Activated CD4-positive, alpha-beta memory T cell treated with anti-CD3 and anti-CD28 coated beads, Interleukin-2, amount 10 ng/mL, durations not matched to agents 7 days and 5 days (primary cell): ENCODE measurements at places on chromosomes 6 and 20.

- no peak for DNase-seq
Measured at GRCh38 chr6:11770546-11771466, 7.8 kb downstream of the ADTRP start.

GRCh38 chr20:46833360-46833759 lies 61.3 kb upstream of the EYA2 start:
- DNase-seq = no peak

DNA sequence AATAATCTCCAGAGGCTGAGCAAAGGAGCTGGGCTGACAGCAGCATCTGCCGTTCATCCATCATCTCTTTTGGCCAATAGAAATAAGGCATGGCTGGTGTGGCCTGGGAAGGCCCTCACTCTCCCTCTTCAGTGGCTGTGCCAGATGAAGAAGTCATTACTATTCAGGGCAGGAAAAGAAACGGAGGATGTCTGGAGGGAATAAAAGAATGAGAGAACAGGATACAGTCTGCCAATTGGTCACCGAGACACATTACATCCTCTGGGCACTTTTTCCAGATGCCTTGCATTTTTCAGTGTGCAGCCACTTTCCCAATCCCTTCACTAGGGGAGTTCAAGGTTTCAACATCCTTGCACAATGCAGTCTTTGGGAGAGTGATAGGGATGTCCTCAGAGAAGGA lies 32.2 kb upstream of the VGLL2 start:
- DNase-seq = no peak

DNA sequence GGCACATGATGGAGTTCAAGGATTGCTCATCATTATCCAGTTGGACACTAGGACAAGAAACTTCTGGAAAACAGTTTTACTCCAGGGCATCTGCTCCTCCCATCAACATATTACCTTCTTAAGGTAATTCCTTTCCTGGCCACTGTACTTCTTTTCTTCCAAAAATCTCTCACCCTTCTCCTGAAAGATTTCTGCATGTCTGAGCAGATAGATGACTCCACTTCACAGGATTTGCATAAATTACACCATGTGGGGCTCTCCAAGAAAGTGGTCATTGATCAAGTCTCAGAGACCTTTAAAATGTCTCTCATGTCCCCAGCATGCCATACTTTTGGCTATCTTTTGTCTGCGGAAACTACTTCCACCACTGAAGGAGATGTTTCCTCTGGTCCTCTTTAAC lies 103.2 kb upstream of the TNFAIP3 start:
- no peak for DNase-seq

DNA sequence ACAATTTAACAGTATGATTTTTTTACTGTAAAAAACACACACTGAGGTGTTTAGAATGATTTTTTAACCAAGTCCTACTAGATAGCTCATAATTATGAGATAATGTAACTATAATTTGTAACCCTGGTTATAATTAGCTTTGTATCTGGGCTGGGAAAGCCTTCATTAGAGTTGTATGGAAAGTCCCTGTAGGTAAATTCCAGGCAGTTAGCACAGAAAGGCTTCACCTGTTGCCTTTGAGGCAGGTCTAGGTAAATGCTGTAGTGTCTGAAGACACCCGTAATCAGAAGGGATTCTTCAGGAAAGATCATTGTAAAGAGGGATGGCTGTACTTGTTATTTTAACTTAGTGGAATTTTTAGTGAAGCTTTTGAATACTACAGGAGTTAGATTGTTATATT lies 1.9 kb downstream of the TMEM200A start:
- no peak for DNase-seq

- no peak for DNase-seq
Measured at GRCh38 chr20:58155148-58155925, 73.1 kb downstream of the ANKRD60 start.

DNA sequence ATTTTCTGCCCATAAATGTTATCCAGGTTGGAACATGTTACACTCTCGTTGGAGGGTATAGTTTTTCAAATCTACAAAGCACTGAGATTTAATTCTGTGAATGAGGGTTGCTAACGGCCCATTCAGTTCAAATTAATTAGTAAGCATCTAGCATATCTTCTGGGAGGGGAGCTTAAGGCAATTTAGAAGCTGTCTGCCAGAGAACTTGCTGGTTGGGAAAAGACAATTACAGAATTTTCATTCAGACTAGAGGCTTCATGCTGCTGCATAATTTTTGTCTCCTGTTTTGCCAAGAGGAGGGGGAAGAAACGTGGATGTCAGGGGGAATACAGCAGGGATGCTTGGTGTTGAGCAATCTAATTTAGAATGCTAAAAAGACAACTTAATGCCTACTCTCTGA lies 268.3 kb upstream of the FAM83B start:
- DNase-seq = no peak

- DNase-seq = no peak
Measured at GRCh38 chr20:52869698-52870501, 102.3 kb upstream of the TSHZ2 start.

GRCh38 chr6:142233945-142234682 lies 67.7 kb upstream of the ADGRG6 start:
- DNase-seq = no peak

- DNase-seq = no peak
Measured at GRCh38 chr20:61135968-61136367, 116.1 kb upstream of the CDH4 start.

DNA sequence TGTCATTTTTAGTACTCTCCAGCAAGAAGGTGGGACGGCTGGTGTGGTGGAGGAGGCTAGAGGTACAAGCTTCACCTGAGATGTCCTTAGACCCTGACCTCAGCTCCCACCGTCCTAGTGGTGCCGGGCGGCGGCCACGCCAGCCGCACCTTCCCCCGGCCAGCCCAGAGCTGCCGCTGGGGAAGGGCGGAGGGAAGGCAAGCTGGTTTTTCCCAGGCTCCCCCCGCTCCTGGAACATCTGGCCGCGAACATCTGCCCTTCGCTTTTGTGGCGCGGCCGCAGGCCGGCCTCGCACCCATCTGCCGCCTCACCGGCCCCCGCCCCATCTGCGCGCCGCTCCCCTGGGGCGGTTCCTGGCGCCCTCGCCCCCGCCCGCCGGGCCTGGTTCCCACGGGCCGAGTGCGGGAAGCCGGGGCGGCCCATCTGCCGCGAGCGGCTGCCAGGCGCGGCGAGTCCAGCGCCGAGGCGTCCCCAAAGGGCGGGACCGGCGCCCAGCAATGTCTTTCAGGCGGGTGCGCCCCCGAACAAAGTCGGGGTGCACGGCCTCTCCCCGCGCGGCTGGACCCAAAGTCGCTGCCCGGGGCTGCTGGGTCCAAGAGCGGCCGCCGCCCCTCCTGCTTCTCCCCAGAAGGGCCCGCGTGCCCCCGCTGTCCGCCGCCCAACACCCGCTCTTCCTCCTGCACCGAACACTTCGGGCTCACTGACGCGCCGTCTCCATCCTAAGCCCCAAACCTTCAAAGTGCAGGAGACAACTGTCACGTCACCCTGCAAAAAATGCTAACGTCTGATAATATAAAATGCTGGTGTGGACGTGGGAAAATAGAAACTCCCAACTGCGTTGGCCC lies 17.3 kb upstream of the ID1 start:
- DNase-seq = no peak

GRCh38 chr6:137883400-137884148 lies 16.5 kb downstream of the TNFAIP3 start:
- no peak for DNase-seq

DNA sequence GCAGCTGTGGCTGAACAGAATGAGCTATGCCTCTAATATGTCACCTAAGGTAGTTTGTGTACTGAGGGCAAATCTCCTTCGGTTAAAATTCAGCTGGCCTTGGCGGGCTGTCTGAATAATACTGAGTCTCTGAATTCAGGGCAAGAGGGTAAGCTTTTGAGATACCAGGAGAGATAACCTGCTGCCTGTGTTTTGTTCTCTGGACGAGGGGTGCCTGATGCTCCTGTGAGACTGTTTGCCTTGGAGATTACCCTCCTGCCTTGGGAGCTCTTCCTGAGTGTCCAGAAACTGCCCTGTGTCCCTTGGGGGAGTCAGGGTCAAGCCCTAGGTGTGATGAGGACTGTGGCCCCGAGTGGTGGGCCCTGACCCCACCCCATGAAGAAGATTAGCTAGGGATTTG lies 282.9 kb downstream of the KIF16B start:
- no peak for DNase-seq

GRCh38 chr6:150228072-150228733 lies 85.4 kb downstream of the PPP1R14C start:
- no peak for DNase-seq

- DNase-seq = no peak
Measured at GRCh38 chr6:139778106-139778505, 403.7 kb upstream of the CITED2 start.

- no peak for DNase-seq
Measured at GRCh38 chr20:62357187-62357667, 9.9 kb downstream of the LAMA5 start.

DNA sequence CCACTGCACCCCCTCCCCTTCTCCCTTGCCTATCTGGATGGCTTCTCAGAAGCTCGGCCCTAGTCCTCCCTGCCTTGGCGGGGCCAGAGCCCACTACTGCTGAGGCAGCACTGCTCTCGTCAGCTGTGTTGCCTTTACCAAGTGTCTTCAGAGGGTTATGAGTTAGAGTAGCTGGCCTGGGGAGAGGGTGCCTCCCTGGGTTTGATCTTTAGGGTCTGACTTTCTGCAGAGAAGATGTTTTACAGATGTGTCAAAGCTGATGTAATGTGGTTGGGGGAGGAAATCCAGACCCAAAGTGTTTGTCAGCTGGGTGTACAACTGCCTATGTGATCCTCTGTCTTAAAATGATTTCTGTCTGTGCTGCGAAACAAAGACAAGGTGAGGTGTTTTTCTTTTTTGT lies 30.4 kb upstream of the PI16 start:
- DNase-seq = no peak

GRCh38 chr6:165766457-165766856 lies 103.4 kb upstream of the PDE10A start:
- no peak for DNase-seq

- no peak for DNase-seq
Measured at GRCh38 chr6:163533443-163533842, 118.9 kb downstream of the QKI start.

GRCh38 chr6:11268978-11269377 lies 36.5 kb upstream of the NEDD9 start:
- no peak for DNase-seq

- no peak for DNase-seq
Measured at GRCh38 chr6:153588330-153588729, 450.7 kb upstream of the OPRM1 start.

DNA sequence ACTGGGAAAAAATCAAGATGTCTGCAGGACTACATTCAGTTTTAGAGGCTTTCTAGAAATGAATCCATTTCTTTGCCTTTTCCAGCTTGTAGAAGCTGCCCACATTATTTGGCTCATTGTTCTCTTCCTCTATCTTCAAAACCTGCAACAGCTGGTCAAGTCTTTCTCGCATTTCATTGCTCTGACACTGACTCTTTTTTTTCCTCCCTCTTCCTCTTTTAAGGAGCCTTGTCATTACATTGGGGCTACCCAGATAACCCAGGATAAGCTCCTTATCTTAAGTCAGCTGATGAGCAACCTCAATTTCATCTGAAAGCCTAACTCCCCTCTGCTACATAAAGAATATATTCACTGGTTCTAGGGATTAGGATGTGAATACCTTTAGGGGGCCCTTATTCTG lies 53.2 kb upstream of the CEP162 start:
- DNase-seq = no peak

DNA sequence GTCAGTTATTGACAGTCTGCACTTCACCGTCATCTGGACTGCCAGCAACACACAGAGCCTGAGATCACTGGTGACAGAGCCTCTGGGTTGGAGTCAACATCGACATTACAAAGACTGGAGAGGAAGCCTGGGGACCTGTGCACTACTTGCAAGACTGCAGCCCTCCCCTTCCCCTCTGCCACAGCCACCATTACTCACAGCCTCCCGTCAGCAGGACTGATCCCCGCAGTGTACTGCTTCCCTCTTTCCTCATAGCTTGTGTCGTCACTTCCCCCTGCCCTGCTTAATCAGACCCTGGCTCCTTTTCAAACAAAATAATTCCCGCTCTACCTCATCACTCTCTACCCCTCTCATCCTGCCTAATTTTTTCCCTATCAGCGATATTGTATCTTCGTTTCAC lies 235.5 kb upstream of the KCNQ5 start:
- no peak for DNase-seq

GRCh38 chr6:39210450-39210849 lies 18.8 kb downstream of the KCNK5 start:
- no peak for DNase-seq

DNA sequence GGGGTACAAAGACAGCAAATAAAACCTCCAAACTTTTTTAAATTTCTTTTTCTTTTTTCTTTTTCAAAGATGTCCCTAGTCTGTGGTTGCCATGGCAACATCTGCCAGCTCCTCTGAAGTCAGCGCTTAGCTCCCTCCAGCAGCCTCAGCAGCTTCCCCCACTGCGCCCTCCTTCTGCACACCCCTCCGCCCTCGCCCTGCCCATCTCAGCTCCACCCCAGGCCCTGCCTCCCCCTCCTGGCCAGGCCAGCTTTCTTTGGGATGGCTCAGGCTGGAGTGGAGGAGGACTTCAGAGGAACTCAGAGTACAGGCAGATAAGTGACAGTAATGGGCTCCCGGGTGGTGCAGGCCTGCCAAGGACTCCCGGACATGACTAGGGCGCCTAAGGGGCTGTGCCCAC lies 104.6 kb downstream of the LRFN2 start:
- DNase-seq = no peak

- DNase-seq = no peak
Measured at GRCh38 chr20:46388201-46388836, 18.1 kb downstream of the ELMO2 start.

GRCh38 chr6:146339716-146340115 lies 203.9 kb upstream of the RAB32 start:
- DNase-seq = no peak

DNA sequence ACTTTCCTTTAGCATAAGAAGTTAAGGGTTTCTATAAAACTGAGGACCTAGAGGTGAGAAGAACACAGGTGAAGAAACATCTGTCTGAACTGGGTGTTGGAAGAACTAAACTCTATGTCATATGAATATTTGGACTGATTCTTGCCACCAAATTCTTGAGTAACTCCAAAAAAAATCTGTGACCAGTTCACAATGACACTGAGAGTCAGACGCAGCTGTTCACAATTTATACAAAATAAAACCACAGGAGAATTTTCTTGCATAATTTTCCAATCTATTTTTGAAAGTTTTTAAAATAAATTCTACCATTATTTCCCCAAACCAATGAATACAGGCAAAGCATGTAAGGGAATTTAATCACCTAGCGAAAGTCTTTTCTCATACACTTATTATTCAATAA lies 148.1 kb upstream of the TCF21 start:
- no peak for DNase-seq

- no peak for DNase-seq
Measured at GRCh38 chr6:15458021-15458459, 204.8 kb downstream of the DTNBP1 start.

- no peak for DNase-seq
Measured at GRCh38 chr6:144123421-144123820, 26.9 kb upstream of the STX11 start.

DNA sequence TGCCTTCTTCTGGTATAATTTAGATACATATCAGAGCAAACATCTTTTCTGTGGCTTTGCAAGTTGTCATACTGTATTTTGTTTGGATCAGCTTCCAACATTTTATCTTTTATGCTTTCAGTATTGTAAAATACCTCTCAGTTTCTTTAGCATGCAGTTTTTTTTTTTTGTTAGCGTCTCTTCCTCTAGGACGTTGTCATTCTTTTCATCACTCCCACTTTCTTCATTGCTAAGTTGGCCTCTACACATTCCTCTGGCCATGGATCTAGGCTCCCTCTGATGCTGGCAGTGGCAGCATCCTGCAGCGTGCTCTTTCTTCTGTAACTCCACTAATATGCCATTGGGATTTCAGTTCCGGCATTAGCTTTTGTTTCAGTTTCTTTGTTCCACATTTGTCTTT lies 21.7 kb downstream of the RPRD1B start:
- DNase-seq = no peak

- no peak for DNase-seq
Measured at GRCh38 chr20:57560554-57561355, at the start of gene PCK1. Gene PCK1 (plus strand): TSS chr20:57561110. CDS start chr20:57561412, 302 bp downstream.
